ENCODE measurements at places on chromosomes 13 and 19.
A peak's percentile ranks its signal among the peaks of the same experiment; 100 is the strongest.

GRCh38 chr13:63112799-63113395 is 1697.2 kb upstream of the PCDH20 start:
- no peak for DNase-seq

- DNase-seq: no peak
Observed at GRCh38 chr13:59879281-59879680, 284.4 kb downstream of the DIAPH3 start.

DNA sequence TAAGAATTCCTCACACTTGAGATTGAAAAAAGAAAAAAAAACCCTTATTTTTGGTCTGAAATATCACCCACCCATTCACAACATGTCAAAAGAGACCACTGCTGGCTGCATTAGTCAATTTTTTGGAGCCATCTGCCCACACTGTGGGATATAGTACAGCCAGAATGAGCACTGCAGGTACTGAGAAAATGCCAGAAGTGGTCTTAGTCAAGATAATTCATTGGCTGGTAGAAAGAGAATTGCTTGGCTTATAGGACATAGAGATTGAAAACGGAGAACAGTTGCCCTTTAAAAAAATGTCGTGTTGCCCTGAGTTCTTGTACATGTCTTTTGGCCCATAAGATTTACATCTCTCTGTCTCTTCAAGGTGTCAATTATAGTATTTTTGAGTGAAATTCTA is 1899.5 kb downstream of the OLFM4 start:
- no peak for DNase-seq

DNA sequence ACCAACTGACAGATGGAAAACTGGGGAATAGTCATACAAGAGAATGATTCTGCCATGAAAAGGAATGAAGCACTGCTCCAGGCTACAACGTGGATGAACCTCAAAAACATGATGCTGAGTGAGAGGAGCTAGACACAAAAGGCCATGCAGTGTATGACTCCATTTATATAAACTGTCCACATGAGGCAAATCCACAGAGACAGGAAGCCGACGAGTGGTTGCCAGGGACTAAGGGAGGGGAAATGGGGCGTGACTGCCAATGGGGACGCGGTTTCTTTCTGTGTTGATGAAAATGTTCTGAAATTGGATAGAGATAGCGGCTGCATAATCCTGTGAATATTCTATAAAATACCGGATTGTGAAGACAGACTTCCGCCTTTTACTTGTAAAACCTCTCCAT is 10.2 kb downstream of the SMIM7 start:
- DNase-seq: no peak

GRCh38 chr13:44046428-44046827 is 166.7 kb downstream of the LACC1 start:
- DNase-seq: no peak

- DNase-seq: no peak
Observed at GRCh38 chr19:8611877-8612806, 1.6 kb upstream of the ADAMTS10 start.

DNA sequence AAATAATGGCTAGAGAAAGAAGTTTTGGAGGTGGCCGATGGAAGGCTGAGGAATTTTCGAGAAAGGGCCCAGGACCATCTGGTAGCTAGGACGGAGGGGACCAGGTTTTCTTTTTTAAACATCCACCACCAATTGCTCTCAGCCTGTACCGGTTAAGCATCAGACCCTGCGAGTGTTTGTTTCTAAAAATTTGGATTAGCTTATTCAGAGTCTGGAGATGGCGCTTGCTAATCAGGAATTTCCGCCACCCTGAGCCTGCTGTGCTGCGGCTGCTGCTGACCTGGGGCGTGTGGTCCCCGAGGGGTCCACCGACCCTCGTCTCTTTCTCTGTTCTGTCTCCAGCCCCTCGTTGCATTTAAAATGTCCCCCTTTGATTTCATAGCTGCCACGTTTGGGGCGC is 2.0 kb downstream of the UHRF1 start:
- no peak for DNase-seq

DNA sequence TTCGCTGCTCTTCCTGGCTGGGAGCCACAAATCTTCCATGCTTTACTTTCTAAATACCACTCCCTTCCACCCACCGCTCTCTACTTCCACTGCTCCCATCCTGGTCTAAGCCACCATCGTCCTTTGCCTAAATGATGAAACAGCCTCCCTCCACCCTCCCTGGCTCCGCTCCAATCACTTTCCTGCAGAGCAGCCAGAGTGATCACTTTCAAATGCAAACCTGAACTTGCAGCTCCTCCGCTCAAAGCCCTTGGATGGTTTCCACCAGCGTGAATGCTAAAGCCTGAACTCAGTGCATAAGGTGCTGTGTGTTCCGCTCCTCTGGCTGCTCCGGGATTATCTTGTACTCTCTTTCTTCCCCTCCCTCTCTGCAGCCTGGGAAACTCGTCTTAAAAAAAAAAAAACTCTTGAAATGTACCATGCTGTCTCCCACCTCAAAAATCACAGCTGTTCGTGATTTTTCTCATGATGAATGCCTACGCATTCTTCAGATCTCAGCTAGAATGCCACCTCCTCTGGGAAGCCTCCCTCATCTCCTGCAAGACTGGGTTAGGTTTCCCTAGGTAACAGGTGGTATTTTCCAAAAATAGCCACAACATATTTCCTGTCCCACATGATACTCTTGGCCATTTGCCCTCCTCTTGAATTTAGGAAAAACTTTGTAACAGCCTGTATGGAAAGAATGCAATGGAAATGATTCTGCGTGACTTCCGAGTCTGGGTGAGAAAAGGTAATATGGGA is 3.7 kb upstream of the SIN3B start:
- no peak for DNase-seq

GRCh38 chr13:90201676-90202460 is 1145.6 kb upstream of the MIR17HG start:
- DNase-seq: no peak

DNA sequence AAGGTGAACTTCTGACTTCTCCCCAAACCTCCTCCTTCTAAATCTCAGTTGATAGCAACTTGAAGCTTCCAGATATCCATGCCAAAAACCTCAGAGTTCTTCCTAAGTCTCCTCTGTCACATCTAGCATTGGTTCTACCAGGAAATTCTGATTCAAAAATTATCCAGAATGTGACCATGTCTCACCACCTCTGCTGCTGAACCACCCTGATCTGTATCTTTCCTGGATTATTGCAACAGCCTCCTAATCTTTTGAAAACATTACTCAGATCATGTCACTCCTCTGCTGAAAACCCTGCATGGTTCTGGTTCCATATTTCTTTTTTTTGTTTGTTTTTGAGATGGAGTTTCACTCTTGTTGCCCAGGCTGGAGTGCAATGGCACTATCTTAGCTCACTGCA is 78.7 kb upstream of the TNFSF11 start:
- no peak for DNase-seq

DNA sequence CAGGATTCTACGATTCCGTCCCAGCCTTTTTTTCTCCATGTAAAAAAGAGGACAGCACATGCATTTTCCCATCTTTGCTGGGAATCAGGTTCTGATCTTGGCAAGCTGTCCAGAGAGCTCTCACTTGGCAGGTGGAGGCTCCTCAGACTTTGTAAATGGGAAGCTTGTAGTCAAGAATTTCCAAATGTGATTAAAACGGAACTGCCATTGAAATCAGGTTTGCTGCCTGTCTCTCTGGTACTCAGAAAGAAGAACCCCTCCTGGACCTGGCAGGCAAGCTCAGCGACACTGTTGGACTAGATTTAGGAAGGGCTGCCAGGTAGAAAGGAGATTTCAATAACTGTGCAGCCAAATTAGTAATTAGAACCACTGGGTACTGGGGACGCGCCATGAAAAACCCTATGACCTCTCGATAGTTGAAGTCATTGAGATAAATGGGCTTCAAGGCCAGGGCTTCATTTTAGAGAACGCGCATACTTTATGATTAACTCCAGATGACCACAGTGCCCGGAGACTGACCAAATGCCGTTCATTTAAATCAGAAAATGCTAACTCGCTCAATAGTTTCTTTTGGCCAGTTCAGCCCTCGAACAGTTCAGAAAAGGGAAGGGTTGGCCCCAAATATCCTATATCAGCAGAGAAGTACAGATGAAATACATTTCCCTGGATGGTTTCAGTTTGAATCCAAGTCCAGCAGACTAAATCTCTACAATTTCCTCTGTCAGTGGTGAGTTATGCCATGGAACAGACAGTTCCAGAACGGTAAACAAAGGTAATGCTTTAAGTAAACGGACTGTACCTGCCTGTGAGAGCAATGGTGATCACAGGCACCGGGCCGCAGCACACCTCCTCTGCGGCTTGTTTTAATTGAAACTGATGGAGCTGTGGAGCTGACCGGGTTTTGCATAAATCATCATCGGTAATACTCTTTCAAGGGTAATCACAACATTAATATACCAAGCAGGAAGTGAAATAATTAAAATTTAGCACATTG is 517.4 kb downstream of the RFC3 start:
- no peak for DNase-seq

- no peak for DNase-seq
Observed at GRCh38 chr19:30071871-30072270, 129.8 kb downstream of the URI1 start.

DNA sequence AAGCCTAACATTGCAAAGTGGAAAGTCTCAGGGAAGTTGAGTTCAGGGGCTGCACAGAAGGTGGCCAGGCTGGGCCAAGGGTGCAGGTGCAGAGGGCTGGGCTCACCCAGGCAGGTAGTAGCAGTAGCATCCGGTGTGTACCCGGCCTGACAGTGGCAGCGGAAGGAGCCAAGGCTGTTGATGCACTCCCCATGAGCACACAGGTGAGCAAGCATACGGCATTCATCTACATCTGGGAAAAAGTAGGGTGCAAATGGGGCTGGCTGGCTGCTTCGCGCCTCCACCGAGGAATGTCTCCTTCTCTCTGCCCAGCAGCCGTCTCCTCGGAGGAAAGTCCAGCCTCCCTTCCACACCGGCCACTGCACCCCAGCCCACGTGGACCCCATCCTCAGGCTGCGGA is 30.6 kb downstream of the CCL25 start:
- DNase-seq: no peak

DNA sequence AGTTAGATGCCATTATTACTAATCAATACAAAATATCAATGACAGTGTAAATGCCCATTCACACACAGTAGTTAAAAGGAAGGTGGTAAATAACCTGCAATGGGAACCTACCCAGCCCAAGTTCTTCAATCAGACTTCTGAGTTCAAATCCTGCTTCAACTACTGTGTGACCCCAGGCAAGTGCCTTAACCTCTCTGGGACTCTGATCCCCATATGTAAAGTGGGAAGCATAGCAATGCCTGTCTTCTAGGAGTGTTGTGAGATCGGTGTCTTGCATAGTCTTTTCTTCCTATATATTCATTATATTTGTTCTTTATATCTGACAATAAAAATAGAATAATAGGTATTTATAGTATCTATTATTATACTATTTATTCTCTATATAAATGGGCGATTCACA is 6.9 kb downstream of the TIMM13 start:
- no peak for DNase-seq

- peak; percentile 61 for DNase-seq
Observed at GRCh38 chr19:35291916-35292315, at the start of gene MAG. Gene MAG, plus strand, starts transcription at chr19:35292161. Its CDS starts 3,248 bp downstream, at chr19:35295409.

DNA sequence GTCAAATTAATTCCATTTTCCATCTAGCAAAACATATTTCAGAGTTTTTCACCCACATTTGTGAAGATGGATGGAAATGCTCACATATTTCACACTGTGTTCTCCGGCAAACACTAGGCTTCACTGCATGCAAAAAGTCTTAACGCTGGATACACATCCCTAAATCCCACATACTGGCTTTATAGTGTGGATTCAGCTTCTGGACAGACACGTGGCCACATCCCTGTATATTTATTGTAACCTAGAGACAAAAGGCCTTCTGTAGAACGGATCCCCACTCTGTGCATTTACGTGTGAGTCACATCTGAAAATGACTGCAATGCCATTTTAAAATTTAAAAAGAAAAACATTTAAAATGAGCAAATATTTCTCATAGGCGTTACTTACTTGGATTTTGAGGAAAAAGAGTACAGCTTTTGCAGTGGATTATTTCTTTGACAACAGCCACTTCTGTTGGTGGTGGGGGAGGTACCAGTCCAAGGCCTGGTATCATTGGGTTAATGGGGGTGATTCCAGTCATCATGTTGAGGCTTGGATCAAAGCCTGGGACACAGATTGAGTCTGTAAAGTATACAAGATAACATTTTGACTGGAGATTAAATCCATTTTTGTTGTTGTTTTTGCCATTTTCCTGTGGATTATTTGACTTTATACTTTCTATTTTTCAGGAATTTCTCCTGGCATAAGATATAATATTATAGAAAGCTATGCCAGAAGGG is 337.7 kb downstream of the DNAJC15 start:
- no peak for DNase-seq

GRCh38 chr19:48997972-48998371 is 4.3 kb downstream of the RUVBL2 start:
- DNase-seq: no peak

GRCh38 chr13:39881887-39882286 is 226.4 kb downstream of the COG6 start:
- no peak for DNase-seq

- peak; percentile 14 for DNase-seq
Observed at GRCh38 chr19:16328824-16329482, 4.3 kb downstream of the KLF2 start.

- DNase-seq: no peak
Observed at GRCh38 chr19:50736338-50736737, 13.2 kb downstream of the CLEC11A start.

- DNase-seq: no peak
Observed at GRCh38 chr13:20401531-20401930, 124.1 kb downstream of the CRYL1 start.

DNA sequence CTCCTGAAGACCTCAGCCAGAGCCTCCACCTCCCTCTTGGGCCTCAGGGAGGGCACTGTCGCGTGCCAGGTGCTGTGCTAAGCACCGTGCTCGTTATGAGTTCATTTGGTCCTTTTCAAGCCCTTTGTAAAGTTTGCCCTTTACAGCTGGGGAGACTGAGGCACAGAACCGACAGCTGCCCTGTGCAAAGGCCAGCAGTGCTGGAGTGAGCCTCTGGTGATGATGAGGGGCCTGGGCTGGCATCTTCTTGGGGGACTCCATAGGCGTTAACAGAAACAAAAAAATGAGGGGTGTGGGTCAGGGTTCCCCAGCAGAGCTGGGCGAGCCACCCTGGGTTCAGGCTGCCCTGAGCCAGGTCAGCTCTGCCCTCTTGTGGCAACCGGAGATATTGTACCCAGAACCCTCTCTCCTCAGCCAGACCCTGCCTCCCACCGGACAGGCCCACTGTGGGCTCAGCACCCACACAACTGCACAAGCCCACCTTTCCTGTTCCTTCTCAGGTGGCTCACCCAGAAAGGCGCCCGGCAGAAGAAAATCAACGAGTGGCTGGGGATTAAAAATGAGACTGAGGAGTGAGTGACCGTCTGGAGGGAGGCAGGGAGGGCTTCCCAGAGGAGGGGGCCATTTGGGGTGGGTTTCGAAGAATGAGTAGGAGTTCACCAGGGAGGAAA is 5.5 kb upstream of the IFI30 start:
- peak; percentile 89 for DNase-seq

GRCh38 chr19:10291554-10292205 is 1.9 kb downstream of the ICAM5 start:
- DNase-seq: no peak

DNA sequence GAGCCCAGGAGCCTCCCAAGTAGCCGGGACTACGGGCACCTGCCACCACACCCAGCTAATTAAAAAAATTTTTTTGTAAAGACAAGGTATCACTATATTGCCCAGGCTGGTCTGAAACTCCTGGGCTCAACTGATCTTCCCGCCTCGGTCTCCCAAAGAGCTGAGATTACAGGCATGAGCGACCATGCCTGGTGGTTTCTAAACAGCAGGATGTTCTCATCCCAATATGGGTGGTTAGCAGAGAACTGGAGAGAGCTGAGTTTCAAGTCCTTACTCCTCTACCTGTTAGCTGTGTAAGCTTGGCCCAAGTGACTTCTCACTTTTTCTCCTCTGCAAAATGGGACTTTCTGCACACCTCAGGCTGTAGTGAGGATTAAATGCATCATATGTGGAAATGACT is 8.0 kb downstream of the TMEM91 start:
- no peak for DNase-seq

- DNase-seq: no peak
Observed at GRCh38 chr13:37995092-37995491, 125.5 kb upstream of the TRPC4 start.

All from frontal cortex (tissue), 4 donors.